ENCODE measurements at places on chromosomes 2 and 18.

- peak overlapping the region; percentile 37 for H3K27ac ChIP-seq
- no peak overlapping the region for H3K4me3 ChIP-seq
- no peaks in the 10 kb centered on the region for H3K27me3 ChIP-seq
- DNase-seq: no peak
Observed at GRCh38 chr2:5077479-5078089, 614.6 kb upstream of the SOX11 start.

- H3K4me1 ChIP-seq: no peaks in the 10 kb centered on the region
- H3K27ac ChIP-seq: no peak overlapping the region
- no peak for DNase-seq
- peaks cover 83% of the 10 kb centered on the region for H3K36me3 ChIP-seq
Observed at GRCh38 chr2:201633661-201634249, 9.5 kb downstream of the TMEM237 start.

DNA sequence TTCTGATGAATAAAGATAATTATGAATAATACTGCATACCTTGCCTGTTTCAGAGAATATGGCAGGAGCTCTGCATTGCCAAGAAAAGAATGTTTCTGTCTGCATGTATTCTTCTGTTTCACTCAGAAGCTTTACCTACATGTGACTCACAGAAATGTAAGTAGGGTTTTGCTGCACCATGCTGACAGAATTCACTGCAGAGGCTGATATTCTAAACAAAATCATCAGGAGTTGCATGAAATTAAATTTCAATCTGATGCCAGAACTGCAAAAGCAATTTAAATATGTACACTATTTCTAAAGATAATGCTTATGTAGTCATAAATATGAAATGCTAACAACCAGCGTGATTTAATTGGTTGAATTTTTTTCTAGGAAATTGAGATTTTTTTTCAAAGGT lies 332.8 kb upstream of the FSHR start:
- H3K27me3 ChIP-seq: no peaks in the 10 kb centered on the region
- no peaks in the 10 kb centered on the region for H3K4me1 ChIP-seq
- H3K27ac ChIP-seq: no peak overlapping the region

DNA sequence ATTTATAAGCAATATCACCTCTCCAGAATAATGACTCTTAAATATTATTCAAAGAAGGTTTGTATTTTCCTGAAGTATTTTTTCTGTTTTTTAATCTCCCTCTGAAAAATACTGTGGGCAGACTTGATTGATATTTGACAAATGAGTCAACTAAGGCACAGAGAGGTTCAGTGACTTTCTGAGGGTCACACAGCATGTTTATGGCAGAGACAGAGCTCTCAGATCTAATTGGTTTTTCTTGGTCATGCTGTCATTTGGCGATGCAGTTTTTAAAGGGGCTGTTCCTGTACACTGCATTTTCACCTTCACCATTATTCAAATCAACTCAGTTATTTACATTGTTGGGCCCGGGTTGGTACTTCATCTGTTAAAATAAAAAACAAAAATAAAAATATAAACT lies 264.3 kb downstream of the LRRTM1 start:
- H3K4me1 ChIP-seq: no peaks in the 10 kb centered on the region
- H3K27me3 ChIP-seq: peaks cover 5% of the 10 kb centered on the region
- H3K36me3 ChIP-seq: no peaks in the 10 kb centered on the region
- no peak for DNase-seq
- no peak overlapping the region for H3K4me3 ChIP-seq
- no peak overlapping the region for H3K27ac ChIP-seq

DNA sequence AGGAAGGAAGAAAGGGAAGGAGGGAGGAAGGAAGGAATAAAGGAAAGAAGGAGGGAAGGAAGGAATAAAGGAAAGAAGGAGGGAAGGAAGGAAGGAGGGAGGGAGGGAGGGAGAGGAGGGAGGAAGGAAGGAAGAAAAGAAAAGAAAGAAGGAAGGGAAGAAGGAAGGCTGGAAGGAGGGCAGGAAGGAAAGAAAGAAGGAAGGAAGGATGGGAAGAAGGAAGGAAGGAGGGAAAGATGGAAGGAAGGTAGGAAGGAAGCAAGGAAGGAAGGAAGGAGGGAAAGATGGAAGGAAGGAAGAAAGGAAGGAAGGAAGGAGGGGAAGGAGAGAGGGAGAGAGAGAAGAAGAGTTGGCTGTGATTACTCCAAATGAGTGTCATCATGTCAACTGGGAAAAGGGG lies 190.6 kb downstream of the ACKR3 start:
- no peak overlapping the region for H3K4me3 ChIP-seq
- H3K36me3 ChIP-seq: no peaks in the 10 kb centered on the region
- no peaks in the 10 kb centered on the region for H3K27me3 ChIP-seq
- no peak for DNase-seq

DNA sequence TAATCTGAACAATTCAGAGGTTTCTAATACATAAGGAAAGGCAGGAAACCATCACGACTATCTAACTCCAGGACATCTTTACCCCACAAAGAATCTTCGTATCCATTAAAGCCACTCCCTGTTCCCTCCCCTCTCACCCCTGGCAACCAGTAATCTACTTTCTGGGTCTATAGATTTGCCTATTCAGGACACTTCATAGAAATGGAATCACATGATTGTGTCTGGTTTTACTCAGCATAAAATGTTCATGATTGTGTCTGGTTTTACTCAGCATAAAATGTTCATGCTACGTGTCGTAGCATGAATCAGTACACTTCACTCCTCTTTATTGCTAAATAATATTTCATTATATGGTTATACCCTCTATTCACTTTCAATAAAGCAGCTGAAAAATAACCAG lies 11.6 kb downstream of the FECH start:
- H3K27me3 ChIP-seq: no peaks in the 10 kb centered on the region
- peaks cover 36% of the 10 kb centered on the region for H3K36me3 ChIP-seq
- no peak overlapping the region for H3K27ac ChIP-seq
- no peaks in the 10 kb centered on the region for H3K4me1 ChIP-seq

- H3K36me3 ChIP-seq: no peaks in the 10 kb centered on the region
- no peaks in the 10 kb centered on the region for H3K27me3 ChIP-seq
- no peak overlapping the region for H3K27ac ChIP-seq
- no peak overlapping the region for H3K4me3 ChIP-seq
- H3K4me1 ChIP-seq: no peaks in the 10 kb centered on the region
- DNase-seq: no peak
Observed at GRCh38 chr2:18467749-18468360, 92.6 kb downstream of the RDH14 start.

- no peak overlapping the region for H3K4me3 ChIP-seq
- H3K27me3 ChIP-seq: no peaks in the 10 kb centered on the region
- peaks cover 13% of the 10 kb centered on the region for H3K4me1 ChIP-seq
- DNase-seq: no peak
- no peak overlapping the region for H3K27ac ChIP-seq
Observed at GRCh38 chr2:38176619-38177021, 100.7 kb upstream of the CYP1B1 start.

DNA sequence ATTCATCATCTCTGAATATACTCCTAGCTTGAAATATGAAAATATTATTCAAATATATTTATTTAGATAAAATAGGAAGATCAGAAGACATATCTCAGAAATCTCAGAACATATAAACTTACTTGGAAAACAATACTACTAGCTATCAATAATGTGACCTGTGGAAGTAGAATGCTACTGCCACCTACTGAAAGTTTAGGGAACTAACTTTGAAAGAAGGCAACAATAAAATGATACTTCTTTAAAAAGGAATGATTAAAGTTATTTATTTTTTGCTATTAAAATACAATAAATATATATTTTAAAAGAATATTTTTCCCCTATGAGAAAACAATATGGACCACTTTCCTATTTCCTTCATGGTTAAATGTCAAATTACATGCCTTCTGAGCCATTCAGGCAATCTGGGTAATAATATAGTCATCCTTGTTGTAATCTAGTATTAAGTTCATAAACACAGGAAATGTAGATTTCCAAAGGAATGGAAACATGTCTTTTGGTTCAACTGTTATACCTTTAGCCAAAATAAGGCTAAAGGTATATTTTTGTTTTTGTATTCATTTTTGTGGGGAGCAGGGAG lies 26.0 kb downstream of the ACADL start:
- H3K4me1 ChIP-seq: no peaks in the 10 kb centered on the region
- H3K4me3 ChIP-seq: no peak overlapping the region
- H3K36me3 ChIP-seq: no peaks in the 10 kb centered on the region
- H3K27ac ChIP-seq: no peak overlapping the region
- no peaks in the 10 kb centered on the region for H3K27me3 ChIP-seq

- H3K36me3 ChIP-seq: no peaks in the 10 kb centered on the region
- H3K27me3 ChIP-seq: no peaks in the 10 kb centered on the region
- H3K4me3 ChIP-seq: no peak overlapping the region
- H3K4me1 ChIP-seq: no peaks in the 10 kb centered on the region
Observed at GRCh38 chr2:204691911-204692510, 146.7 kb downstream of the PARD3B start.

- no peaks in the 10 kb centered on the region for H3K27me3 ChIP-seq
- H3K27ac ChIP-seq: no peak overlapping the region
- H3K4me3 ChIP-seq: no peak overlapping the region
Observed at GRCh38 chr2:67243919-67244318, 153.2 kb upstream of the ETAA1 start.

DNA sequence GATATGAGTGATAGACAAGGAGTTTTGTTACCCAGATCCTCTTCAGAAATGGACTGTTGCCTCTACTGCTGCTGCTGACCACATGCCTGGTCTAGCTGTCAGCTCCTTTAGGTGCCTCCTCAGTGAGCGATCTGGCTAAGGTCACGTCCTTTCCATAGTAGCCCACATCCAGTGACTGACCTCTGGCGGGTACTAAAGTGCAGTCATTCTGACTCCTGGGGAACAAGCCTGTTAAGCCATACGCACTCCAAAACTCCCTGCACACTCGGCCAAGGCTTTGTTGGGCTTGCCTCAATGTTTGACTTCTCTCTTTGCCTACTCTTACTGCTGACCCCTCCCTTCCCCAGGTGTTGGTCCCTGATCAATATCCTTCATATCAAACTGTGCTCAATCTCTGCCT lies 685.2 kb downstream of the IRS1 start:
- H3K27ac ChIP-seq: peak overlapping the region; percentile 99
- no peak overlapping the region for H3K4me3 ChIP-seq
- DNase-seq: no peak

- H3K4me1 ChIP-seq: peaks cover 58% of the 10 kb centered on the region
- H3K4me3 ChIP-seq: no peak overlapping the region
- H3K36me3 ChIP-seq: no peaks in the 10 kb centered on the region
Observed at GRCh38 chr2:27989149-27989548, 98.6 kb downstream of the BABAM2 start.

- no peaks in the 10 kb centered on the region for H3K27me3 ChIP-seq
- no peak overlapping the region for H3K27ac ChIP-seq
- H3K36me3 ChIP-seq: no peaks in the 10 kb centered on the region
- no peaks in the 10 kb centered on the region for H3K4me1 ChIP-seq
- no peak for DNase-seq
Observed at GRCh38 chr18:3869848-3870247, 419.9 kb downstream of the TGIF1 start.

GRCh38 chr2:38131676-38132075 lies 55.7 kb upstream of the CYP1B1 start:
- no peak overlapping the region for H3K4me3 ChIP-seq
- H3K27me3 ChIP-seq: no peaks in the 10 kb centered on the region
- DNase-seq: no peak
- H3K36me3 ChIP-seq: no peaks in the 10 kb centered on the region
- no peaks in the 10 kb centered on the region for H3K4me1 ChIP-seq
- H3K27ac ChIP-seq: no peak overlapping the region

DNA sequence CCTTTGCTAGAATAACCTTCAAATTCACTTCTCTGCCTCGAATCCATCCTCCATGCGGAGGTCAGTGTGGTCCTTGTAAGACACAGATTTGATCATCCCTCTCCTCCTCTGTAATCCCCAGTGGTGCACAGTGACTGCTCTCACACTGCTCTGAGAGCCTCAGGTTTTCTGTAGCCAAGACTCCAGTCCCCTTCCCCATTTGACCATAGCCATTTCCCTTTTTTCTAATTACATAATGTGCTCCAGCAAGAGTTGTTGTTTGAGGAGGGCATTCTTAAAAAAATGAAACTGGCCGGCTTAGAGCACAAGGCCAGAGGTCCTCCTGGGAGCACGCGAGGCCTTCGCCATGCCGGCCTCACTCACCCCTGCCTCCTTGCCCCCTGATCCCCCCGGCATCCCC lies 34.7 kb upstream of the LPIN1 start:
- no peaks in the 10 kb centered on the region for H3K36me3 ChIP-seq
- DNase-seq: no peak
- no peak overlapping the region for H3K27ac ChIP-seq
- H3K27me3 ChIP-seq: no peaks in the 10 kb centered on the region
- peaks cover 4% of the 10 kb centered on the region for H3K4me1 ChIP-seq

GRCh38 chr2:32591669-32592463 lies 36.0 kb upstream of the TTC27 start:
- H3K4me3 ChIP-seq: no peak overlapping the region
- H3K27ac ChIP-seq: no peak overlapping the region
- no peaks in the 10 kb centered on the region for H3K27me3 ChIP-seq

DNA sequence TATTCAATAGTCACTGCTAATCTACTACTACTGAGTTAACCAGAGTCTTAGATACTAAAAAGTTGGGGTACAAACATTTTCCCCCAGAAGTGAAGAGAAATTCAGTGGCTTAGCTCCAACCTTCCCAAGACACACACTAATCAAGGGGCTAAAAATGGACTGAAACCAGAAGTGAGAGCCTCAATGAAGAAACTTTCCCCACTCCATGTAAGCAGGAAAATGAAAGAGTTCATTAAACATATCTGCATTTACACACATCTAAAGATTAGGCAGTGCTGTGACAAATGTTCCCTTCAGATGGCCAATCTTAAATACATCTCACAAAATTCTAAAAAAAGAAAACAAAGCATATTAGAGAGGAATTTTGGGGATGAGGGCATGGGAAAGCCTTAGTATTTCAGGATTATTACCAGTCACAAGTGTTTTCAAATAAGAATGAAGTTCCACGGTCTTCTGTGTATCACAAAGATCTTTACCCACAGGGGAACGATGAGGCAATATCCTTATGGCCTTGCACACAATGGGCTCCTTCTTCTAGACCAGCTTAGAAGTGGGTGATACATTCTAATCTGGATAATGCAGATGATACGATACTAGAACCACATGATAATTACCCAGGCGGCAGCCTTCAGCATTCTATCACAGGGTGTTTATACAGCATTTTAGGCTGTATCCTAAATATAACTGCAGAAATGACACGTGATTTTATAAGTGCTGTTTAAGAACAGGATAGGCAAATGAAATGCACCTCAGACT lies 17.1 kb downstream of the ANKRD44 start:
- H3K27me3 ChIP-seq: no peaks in the 10 kb centered on the region
- no peak overlapping the region for H3K4me3 ChIP-seq
- H3K27ac ChIP-seq: no peak overlapping the region
- no peak for DNase-seq

GRCh38 chr2:48934807-48935206 lies 179.3 kb upstream of the LHCGR start:
- H3K27ac ChIP-seq: no peak overlapping the region
- DNase-seq: no peak
- no peaks in the 10 kb centered on the region for H3K4me1 ChIP-seq
- H3K4me3 ChIP-seq: no peak overlapping the region
- no peaks in the 10 kb centered on the region for H3K36me3 ChIP-seq
- H3K27me3 ChIP-seq: no peaks in the 10 kb centered on the region

- H3K27me3 ChIP-seq: no peaks in the 10 kb centered on the region
- H3K36me3 ChIP-seq: no peaks in the 10 kb centered on the region
- H3K27ac ChIP-seq: no peak overlapping the region
- no peak overlapping the region for H3K4me3 ChIP-seq
- H3K4me1 ChIP-seq: no peaks in the 10 kb centered on the region
- DNase-seq: no peak
Observed at GRCh38 chr18:67108894-67109293, 407.6 kb downstream of the DSEL start.

- peak overlapping the region; percentile 90 for H3K27ac ChIP-seq
- H3K27me3 ChIP-seq: no peaks in the 10 kb centered on the region
- no peak for DNase-seq
- peaks cover 20% of the 10 kb centered on the region for H3K4me1 ChIP-seq
- H3K4me3 ChIP-seq: no peak overlapping the region
Observed at GRCh38 chr2:191374366-191374765, 129.2 kb downstream of the MYO1B start.

Data from RWPE2 (cell line).